ENCODE measurements at places on chromosomes 5 and 9.

DNA sequence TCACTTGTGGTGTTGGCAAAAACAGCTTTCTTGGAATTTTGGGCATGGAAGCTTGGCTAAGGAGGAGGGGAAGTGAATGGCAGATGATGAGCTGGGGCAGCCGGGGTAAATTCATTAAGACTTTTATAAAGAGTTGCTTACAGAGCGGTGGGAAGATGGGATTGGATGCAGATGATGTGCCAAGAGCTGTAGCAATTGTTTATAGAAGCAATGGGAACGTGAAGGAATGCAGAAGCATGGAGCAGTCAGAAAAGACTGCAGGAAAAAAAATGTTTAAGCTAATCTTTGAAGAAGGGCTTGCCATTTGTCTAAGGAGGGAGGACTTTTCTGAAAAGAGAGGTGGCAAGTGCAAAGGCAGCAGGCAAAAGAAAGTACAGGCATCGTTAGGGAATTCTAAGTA is 86.6 kb upstream of the SHISAL2B start:
- H3K4me3 ChIP-seq = no peak overlapping the region
- peaks cover 4% of the 10 kb centered on the region for H3K27me3 ChIP-seq
- no peak for DNase-seq
- H3K36me3 ChIP-seq = no peaks in the 10 kb centered on the region

- no peaks in the 10 kb centered on the region for H3K36me3 ChIP-seq
- no peak overlapping the region for H3K27ac ChIP-seq
- H3K27me3 ChIP-seq = no peaks in the 10 kb centered on the region
- DNase-seq = no peak
- no peaks in the 10 kb centered on the region for H3K4me1 ChIP-seq
Measured at GRCh38 chr5:15992918-15993317, 186.7 kb downstream of the MARCHF11 start.

GRCh38 chr5:120400356-120400755 is 63.7 kb upstream of the PRR16 start:
- H3K27ac ChIP-seq = no peak overlapping the region
- H3K36me3 ChIP-seq = no peaks in the 10 kb centered on the region
- no peaks in the 10 kb centered on the region for H3K27me3 ChIP-seq
- H3K4me3 ChIP-seq = no peak overlapping the region

- H3K4me3 ChIP-seq = no peak overlapping the region
- peaks cover 12% of the 10 kb centered on the region for H3K4me1 ChIP-seq
- no peaks in the 10 kb centered on the region for H3K27me3 ChIP-seq
- H3K27ac ChIP-seq = no peak overlapping the region
Measured at GRCh38 chr5:78236046-78236445, 58.5 kb downstream of the AP3B1 start.

DNA sequence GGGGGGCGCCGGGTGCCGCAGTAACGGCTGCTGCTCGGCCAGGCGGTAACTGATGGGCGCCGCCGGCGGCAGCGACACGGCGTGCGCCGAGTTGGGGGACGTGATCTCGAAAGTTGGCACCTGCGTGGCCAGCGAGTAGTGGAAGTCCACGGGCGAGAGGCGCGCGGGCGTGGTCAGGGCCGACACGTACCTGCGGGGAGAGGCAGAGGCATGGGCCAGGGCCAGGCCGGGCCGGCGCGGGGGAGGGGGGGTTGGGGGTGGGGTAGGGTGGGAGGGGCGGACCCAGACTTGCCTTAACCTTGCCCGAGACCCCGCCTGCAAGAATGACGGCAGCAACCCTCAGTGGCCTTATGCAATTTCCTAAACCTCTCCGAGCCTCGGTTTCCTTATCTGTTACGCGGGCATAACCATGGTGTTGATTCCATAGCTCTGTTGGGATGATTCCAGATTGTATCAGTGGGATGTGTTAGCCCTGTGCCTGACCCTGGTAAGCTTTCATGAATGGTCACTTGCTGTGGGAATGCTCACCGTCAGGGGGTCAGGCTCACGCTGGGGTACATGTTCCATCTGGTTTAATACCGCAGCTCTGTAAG is 53.0 kb downstream of the PSD2 start:
- peak; percentile 75 for DNase-seq
- peaks cover 13% of the 10 kb centered on the region for H3K36me3 ChIP-seq
- no peaks in the 10 kb centered on the region for H3K4me1 ChIP-seq
- H3K27ac ChIP-seq = peak overlapping the region; percentile 72

DNA sequence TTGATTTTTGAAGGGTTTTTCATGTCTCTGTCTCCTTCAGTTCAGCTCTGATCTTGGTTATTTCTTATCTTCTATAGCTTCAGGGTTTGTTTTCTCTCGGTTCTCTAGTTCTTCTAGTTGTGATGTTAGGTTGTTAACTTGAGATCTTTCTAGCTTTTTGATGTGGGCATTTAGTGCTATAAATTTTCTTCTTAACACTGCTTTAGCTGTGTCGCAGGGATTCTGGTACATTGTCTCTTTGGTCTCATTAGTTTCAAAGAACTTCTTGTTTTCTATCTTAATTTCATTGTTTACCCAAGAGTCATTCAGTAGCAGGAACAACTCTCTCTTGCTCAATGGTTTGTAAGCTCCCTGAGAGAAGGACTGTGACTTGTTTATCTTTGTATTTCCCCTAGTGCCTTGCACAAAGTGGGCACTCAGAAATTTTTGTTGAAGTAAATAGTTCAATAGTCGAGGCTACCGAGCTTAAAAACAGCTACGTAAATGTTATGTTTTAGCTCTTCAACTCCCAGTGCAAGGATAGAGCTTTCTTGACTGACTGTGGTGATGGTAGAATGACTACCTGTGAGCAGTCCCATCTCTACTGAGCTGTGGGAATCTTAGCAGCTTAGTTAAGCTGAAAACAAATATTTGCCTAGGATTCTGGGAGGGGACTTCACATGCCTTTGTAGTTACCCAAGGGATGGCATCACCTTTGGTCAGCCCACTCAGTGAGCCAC is 225.8 kb upstream of the ELL2 start:
- H3K4me3 ChIP-seq = no peak overlapping the region
- no peaks in the 10 kb centered on the region for H3K4me1 ChIP-seq
- no peaks in the 10 kb centered on the region for H3K27me3 ChIP-seq
- no peaks in the 10 kb centered on the region for H3K36me3 ChIP-seq
- no peak for DNase-seq

DNA sequence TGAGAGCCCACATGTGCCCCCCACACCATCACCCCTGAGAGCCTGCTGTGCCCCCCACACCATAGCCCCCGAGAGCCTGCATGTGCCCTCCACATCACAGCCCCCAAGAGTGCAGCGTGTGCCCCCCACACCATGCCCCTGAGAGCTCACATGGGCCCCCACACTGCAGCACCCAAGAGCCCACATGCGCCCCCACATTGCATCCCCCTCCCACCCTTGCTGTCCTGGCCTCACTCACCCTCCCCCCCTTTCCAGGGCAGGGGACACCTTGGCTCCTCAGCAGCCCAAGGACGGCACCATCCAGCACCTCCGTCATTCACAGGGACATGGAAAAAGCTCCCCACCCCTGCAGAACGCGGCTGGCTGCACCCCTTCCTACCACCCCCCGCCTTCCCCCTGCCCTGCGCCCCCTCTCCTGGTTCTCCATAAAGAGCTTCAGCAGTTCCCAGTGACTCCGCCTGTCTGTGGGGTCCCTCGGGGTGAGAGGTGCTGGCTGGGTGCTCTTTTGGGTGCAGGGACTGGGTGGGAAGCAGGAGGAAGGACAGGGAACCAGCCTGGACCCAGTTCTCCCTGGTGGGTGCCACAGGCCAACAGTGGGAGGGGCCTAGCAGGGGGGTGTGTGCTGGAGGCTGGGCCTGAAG is 5.0 kb downstream of the LCN1 start:
- no peak for DNase-seq
- H3K4me1 ChIP-seq = no peaks in the 10 kb centered on the region
- no peak overlapping the region for H3K27ac ChIP-seq
- peaks cover 55% of the 10 kb centered on the region for H3K27me3 ChIP-seq

DNA sequence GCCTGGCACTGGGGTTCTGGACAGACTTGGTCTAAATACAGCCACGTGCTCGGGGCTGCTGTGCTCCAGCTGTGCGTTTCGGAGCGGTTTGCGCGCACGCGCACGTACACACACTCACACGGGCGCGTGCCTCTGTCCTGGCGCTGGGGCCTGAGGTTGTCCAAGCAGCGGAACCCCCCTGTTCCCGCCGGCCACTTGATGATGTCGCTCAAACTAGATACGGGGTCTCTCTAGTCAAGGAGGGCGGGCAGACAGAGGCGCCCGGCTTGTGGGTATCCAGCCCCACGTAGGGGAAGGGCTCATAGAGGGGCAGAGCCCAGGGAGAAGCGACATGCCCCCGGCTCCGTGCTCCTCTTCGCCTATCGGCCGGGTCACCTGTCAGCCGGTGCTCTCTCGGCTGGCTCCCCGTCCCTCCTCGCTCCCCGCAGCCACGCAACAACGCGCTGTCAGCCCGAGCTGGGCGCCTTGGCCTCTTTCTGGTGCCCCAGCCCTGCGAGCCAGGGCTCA is 8.9 kb downstream of the NR2F1-AS1 start:
- H3K4me1 ChIP-seq = peaks cover 23% of the 10 kb centered on the region
- DNase-seq = no peak
- peaks cover 86% of the 10 kb centered on the region for H3K27me3 ChIP-seq
- H3K4me3 ChIP-seq = peak overlapping the region; percentile 26
- no peaks in the 10 kb centered on the region for H3K36me3 ChIP-seq

DNA sequence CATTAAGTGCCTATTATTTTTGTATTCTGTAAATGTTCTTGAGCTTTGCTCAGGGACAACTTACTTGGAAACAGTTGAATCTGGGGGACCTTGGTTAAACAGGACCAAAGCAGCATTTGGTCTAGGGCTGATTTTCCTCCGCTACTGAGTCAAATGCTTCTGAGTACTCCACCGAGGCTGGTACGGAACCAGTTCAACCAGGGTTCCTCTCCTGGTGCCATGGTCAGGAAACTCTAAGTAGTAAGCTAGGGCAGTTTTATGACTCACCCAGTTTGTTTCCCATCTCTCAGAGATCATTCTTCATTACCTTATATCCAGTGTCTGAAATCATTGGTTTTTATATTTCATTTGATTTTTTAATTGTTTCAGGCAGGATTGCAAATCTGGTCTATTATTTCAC is 111.9 kb upstream of the TNFAIP8 start:
- no peaks in the 10 kb centered on the region for H3K27me3 ChIP-seq
- H3K27ac ChIP-seq = no peak overlapping the region
- H3K4me1 ChIP-seq = no peaks in the 10 kb centered on the region
- no peak for DNase-seq
- no peak overlapping the region for H3K4me3 ChIP-seq
- H3K36me3 ChIP-seq = peaks cover 9% of the 10 kb centered on the region

DNA sequence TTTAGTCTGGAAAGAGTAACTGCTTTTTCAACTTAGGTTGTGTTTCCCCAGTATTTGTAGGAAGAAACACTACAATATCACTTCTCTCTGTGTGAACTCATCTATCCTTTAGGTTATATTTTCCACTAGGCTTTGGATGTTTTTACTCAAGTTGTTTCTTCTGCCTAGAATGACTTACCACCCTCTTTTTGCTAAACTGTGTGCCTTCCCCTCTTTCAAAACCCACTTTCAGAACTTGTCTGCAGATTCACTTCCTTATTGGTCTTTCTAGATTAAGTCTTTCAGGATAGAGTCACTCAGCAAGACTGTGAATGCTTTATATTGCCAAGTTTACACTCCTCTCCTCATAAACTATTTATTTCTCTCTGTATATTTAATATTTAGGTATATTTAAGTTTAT is 14.2 kb upstream of the CAST start:
- H3K27me3 ChIP-seq = no peaks in the 10 kb centered on the region
- H3K27ac ChIP-seq = no peak overlapping the region
- H3K36me3 ChIP-seq = no peaks in the 10 kb centered on the region
- H3K4me1 ChIP-seq = peaks cover 29% of the 10 kb centered on the region
- DNase-seq = no peak

GRCh38 chr5:133706506-133707430 is 94.4 kb upstream of the FSTL4 start:
- H3K27me3 ChIP-seq = no peaks in the 10 kb centered on the region
- H3K4me3 ChIP-seq = no peak overlapping the region
- peak; percentile 34 for DNase-seq
- peaks cover 5% of the 10 kb centered on the region for H3K4me1 ChIP-seq
- no peak overlapping the region for H3K27ac ChIP-seq

GRCh38 chr9:34463098-34463900 is 4.7 kb downstream of the DNAI1 start:
- H3K4me3 ChIP-seq = no peak overlapping the region
- H3K4me1 ChIP-seq = peaks cover 14% of the 10 kb centered on the region
- no peak overlapping the region for H3K27ac ChIP-seq
- no peak for DNase-seq
- H3K27me3 ChIP-seq = no peaks in the 10 kb centered on the region

DNA sequence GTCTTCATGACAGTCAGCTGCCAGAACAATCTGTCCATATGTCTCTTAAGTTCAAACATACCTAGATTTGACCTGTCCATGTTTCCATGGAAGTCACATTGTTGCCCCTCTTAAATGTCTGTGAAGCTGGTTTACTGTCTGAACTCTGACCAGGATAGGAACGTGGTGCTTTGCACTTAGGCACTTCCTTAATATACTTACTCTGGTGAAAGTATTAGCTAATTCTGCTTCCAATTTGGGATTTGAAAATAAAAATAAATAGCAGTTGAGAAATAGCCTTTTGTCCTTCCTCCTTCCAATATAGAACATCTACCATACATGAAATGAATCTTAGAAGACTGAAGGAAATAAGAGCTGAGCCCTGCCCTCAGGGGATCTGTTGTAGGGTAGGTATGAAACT is 524.5 kb upstream of the CLINT1 start:
- H3K4me3 ChIP-seq = no peak overlapping the region
- no peaks in the 10 kb centered on the region for H3K27me3 ChIP-seq
- peak overlapping the region; percentile 36 for H3K27ac ChIP-seq

DNA sequence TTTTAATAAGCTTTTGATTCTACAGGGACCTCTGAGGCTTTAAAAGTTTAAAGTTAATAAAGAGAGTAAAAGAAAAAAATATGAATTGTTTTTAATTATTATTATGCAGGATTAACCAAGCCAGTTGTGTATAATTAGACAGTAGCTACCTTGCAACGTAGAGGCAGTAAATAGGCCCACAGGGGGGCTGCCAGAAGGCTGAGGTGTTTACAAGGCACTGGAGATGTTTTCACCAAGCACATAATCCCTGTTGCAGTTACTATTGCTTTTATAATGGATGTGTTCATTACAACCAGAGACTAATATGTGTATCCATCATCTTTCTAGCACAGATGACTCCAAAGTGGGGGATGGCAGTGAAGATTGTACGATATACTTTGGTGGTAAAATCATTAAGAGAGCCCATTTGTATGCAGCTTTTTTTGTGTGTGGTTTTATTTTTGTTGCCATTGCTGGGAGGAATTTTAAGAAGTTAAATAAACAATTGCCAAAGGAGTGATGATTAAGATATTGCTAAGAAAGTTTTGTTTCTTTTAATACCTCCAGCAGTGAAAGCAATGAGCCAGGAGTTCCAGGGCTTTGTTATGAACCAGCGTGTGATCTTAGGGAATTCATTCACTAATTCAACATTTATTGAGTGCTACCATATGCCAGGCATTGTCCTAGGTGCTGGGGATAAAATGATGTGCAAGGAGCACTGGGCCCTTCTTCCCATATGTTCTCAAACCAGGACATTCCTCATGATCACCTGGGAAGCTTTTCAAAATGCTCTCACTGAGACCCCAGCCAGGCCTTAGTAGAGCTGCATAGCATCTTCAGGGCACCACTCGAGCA is 138.7 kb upstream of the EFNA5 start:
- no peak overlapping the region for H3K4me3 ChIP-seq
- no peak overlapping the region for H3K27ac ChIP-seq
- H3K4me1 ChIP-seq = no peaks in the 10 kb centered on the region
- no peak for DNase-seq
- H3K27me3 ChIP-seq = no peaks in the 10 kb centered on the region

- H3K4me1 ChIP-seq = peaks cover 40% of the 10 kb centered on the region
- DNase-seq = no peak
- no peaks in the 10 kb centered on the region for H3K27me3 ChIP-seq
- H3K27ac ChIP-seq = peak overlapping the region; percentile 45
- no peak overlapping the region for H3K4me3 ChIP-seq
Measured at GRCh38 chr5:126516133-126516532, 78.9 kb downstream of the ALDH7A1 start.
